Naive thymus-derived CD4-positive, alpha-beta T cell (primary cell): ENCODE measurements at places on chromosomes 4 and X. TPM values are rescaled to one million over a fixed set of nuclear protein-coding genes. Genes with fewer than 3 reads are reported as not detected.

Gene GUCY1B1
- not detected for polyA plus RNA-seq

Gene TCP11X2
- not detected for polyA plus RNA-seq

DNA sequence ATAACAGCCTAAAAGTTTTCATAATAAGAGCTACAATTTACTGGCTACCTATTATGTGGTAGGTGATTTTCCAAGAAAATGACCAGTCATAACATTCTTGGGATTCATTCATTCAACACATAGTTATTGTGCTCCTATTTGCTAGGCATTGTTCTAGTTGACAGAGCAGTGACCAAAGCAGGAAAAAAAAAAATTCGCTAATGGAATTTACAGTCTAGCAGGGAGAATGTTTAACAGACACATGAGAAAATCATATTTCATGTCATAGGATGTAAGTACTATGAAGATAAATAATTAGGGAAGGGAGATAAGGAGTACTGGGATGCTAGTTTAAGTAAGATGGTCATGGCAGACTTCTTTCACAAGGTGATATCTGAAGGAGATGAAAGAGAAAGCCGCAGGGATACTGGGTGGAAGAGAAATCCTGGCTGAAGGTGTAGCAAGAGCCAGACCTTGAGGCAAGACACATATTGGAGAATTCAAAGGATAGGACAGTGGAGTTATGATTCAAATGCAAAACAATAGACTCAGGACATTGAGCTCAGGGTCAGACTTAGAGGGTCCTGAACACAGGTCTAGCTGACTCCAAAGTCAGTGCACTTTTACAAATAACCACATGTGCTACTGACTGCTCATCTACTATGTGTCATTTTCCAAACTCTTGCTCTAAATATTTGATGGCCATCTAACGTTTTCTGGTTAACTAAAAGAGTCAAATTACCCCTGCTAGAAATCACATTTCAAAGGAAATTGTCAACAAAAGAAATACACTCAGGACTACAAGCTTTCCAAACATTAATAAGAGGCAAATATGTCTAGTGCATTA is 20.4 kb downstream of the SPCS3 start:
- no peak for DNase-seq

GRCh38 chrX:129642641-129643040 is 12.1 kb downstream of the APLN start:
- DNase-seq: no peak

DNA sequence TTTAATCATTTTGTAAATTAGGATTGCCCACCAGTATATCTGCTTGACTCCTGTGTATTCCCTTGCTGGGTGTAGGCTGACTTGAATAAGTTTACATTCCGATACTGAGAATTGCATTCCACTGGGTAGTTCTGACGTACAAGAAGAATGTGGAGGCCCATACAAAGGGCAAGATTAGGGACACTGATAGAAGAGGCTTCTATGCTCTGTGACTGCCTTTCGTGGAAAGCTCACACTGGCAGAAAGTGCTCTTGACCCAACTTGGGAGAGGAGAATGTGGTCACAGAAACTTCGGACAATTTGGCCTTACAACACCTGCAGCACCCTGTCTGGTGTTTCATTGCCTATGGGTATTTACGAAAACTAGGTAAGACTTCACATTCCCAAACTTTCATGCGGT is 126.3 kb downstream of the RAPGEF2 start:
- DNase-seq: no peak
